ENCODE measurements at places on chromosomes 7 and 10.

DNA sequence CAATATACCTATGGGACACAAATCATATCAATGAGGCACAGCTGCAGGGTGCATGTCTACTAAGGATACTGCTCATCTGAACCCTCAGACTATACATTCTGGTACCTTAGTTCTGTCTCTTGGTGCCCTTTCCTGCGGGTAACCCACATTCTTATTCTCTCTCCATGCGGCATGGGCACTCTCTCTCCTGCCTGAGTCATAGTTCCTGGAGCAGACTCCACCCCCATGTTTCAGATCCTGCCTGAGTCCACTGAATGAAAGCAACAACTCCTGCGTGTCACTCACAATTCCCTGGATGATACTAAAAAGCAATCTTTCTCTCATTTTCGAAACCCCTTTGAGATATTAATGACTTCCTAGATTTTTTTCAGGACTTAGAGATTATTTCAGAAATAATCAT, 653.1 kb upstream of the C7orf33 start:
- no peak for DNase-seq

GRCh38 chr10:100468978-100469377, 6.2 kb downstream of the WNT8B start:
- DNase-seq: no peak

GRCh38 chr10:91159254-91159783, 61.1 kb upstream of the PCGF5 start:
- no peak for DNase-seq

DNA sequence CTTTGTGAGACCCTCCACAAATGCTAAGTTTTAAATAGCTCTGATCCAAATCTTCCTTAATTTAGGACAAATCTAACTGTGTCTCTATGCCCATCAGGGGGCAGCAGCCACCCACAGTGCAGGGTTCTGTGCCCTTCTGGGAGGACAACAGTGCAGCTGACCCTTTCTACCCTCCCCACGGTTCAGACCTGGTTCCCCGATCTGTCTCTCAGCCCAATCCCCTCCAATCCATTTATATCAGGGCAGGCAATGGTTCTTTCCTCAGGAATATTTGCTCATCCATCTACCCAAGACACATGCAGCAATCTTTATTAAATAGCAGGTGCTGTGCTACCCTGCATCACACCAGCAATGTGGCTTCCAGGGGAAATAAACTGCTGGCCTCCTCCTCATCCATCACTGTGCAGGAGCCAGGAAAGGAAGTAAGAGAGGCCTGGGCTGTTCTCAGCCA, 4.0 kb upstream of the RBM28 start:
- DNase-seq: no peak

DNA sequence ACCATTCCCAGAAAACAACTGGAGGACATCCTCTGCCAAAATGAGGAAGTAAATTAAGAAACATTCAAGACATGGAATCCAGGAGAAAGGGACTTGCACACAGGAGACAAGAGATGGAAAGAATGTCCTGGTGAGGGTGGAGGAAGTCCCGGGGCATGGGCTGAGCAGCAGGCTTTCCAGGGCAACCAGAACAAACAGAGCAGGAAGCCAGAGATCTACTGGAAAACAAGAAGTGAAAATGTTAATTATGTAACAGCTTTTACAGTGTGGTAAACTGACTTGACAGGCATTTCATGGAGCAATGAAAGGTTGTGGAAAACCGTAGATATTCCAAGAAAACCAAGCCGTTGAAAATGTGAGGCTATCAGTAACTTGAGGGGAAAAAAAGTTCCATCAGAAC, 55.2 kb upstream of the ZNF746 start:
- no peak for DNase-seq

DNA sequence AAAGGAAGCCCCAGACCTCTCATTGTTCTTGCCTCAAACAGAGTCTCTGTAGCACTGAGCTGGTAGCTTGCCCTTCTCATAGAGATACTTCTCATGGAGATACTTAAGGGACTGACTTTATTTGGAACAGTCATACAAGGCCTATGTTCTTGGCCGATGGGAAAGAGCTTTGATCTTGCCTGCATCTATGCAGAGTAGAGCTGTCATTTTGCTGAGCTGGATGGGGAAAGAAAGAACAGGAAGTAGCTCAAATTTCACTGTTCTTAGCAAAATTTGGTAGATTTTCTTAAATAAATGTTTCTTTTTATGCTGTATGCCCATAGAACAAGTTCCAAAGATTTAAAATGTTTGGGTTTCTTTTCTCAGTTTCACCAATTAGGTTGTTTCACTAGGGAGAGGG, 119.3 kb upstream of the SEC61G start:
- no peak for DNase-seq

GRCh38 chr7:75738604-75738974, at the start of gene HIP1:
Gene HIP1 (minus strand): TSS chr7:75738941. CDS start chr7:75738920, 21 bp downstream.
- DNase-seq: no peak

GRCh38 chr7:1539882-1540775, 9.6 kb downstream of the MAFK start:
- no peak for DNase-seq

GRCh38 chr10:77970869-77971803, 44.6 kb upstream of the DLG5 start:
- peak; percentile 55 for DNase-seq

GRCh38 chr7:85733169-85733915, 546.5 kb upstream of the SEMA3D start:
- no peak for DNase-seq

- DNase-seq: no peak
Observed at GRCh38 chr7:140182917-140183316, 6.1 kb upstream of the KDM7A start.

DNA sequence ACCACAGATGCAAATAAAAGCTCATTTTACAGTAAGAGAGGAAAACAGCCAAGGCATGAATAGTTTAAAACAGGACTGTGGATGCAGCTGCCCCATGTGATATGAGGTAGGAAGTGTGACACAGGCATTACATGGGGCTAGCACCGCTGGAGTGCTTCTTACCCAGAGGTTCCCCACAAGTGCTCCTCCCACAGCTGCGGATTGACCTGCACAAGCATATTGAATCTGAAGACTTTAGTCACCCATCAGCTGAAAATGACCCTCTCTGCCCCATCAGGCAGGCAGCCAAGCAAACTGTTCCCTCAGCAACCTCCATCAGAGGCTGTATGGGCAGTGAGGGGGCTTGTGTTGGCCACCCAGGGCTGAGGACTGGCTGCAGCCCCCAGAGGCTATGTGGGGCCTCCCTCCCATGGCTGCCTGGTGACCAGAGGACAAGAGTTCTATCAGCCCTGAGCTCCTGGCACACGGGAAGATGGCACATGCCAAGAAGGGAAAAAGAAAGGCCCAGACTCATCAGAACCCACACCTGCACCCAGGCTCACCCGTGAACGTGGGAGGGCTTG, 98.7 kb downstream of the TCERG1L start:
- DNase-seq: no peak

GRCh38 chr10:127046975-127047877, 142.0 kb downstream of the DOCK1 start:
- no peak for DNase-seq

- DNase-seq: no peak
Observed at GRCh38 chr10:84097787-84098353, 41.4 kb upstream of the GHITM start.

GRCh38 chr7:74149071-74149470, 25.1 kb upstream of the EIF4H start:
- no peak for DNase-seq

DNA sequence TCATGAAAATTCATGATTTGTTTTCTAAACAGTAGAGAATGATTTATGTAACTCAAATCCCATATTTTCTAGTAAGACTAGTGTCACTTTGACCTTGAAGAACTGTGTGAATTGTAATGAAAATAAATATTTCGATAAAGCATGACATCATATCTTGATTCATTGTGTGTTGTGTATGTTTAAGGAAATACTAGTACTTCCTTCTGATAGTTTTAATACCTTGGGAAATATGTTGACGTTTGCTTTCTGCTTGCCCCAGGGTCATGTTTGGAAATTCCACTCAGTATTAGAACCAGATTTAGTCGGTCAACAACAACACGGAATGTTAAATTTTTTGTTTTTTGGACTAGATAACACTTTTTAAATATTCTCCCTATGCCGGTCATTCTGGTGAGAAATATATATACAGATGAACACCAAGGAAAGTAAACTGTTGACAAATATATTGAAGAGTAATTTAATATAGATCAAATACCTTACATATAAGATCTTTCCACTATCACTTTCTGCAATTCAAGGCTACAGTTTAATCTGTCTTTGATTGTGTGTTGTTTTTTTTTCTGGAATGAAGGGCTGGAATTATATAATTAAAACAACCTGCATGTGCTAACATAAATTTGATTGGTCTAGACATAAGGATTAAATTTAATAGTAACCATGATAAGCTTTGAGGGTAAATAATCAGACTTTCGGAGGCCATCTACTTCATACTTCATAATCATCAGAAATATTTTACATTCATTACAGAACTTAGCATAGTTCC, 126.2 kb downstream of the MDFIC start:
- DNase-seq: no peak

All from right forelimb (tissue), 1 donor.